ENCODE measurements at places on chromosomes 7 and 10.

- DNase-seq = no peak
Measured at GRCh38 chr10:108567899-108568752, 1355.2 kb downstream of the XPNPEP1 start.

GRCh38 chr7:40329601-40330153 is 194.9 kb downstream of the SUGCT start:
- peak; percentile 60 for DNase-seq

DNA sequence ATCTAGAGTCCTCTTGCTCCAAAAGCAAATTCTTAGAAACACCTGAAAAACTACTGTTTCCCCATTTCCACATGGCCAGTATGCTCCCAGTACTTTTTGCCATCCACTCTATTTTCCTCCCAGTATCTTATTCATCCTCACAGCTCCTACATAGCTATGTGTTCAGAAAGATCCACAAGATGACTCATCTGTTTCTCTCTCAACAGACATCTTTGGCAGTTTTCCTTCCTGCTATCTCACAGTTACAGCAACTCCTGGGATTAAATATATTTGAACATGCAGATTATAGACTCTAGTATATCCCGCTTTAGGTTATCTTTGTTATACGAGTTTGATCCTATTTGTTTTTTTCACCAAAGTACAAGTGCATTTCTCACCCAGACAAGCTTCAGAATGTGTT is 675.6 kb upstream of the POT1 start:
- no peak for DNase-seq

DNA sequence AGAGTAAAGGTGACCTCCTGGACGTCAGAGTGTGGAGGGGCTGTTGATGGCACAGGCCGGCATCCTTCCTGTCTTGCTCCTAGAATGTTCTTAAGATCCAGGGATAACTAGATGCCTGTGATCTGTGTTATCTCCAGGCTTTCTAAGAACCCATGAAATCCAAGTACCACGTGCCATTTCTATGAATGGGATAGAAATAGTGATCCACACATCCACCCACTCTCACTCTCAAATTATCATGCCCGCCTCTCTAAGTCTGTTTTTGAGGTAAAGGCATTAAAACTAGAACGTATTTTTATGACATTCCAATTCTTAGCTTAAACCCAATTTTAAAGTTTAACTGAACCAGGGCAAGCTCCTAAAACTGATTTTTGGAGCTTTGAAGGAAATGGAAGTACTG is 622.5 kb downstream of the PARD3 start:
- no peak for DNase-seq

DNA sequence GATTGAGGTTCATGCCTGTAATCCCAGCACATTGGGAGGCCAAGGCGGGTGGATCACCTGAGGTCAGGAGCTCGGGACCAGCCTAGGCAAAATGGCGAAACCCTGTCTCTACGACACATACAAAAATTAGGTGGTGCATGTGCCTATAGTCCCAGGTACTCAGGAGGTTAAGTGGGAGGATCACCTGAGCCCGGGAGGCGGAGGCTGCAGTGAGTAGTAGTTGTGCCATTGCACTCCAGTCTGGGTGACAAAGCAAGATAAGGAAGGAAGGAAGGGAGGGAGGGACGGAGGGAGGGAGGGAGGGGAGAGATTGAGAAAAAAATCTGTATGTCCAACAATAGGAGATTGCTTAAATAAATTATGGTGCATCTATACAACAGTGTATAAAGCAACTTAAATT is 13.2 kb downstream of the TLL2 start:
- no peak for DNase-seq

- DNase-seq = no peak
Measured at GRCh38 chr10:56178210-56178609, 182.8 kb downstream of the ZWINT start.

DNA sequence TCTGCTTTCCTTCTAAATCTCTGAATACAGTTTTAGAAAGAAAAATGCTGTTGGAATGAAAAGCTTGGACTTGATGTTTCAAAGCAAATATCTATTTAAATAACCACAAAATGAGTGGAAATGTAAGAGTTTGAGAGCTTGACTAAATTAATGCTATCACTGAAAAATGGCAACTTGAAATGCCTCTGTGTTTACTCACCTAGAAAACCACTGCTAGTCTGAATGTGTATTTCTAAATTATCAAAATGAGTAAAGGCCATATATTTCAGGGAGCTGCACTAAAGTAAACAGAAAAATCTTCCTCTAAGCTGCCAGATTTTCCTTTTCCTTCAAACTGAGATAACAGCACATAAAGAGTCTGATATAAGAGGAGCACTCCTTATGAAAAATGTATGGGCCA is 87.9 kb downstream of the DPY19L1 start:
- no peak for DNase-seq

- no peak for DNase-seq
Measured at GRCh38 chr10:49652421-49653272, 26.8 kb upstream of the C10orf53 start.

DNA sequence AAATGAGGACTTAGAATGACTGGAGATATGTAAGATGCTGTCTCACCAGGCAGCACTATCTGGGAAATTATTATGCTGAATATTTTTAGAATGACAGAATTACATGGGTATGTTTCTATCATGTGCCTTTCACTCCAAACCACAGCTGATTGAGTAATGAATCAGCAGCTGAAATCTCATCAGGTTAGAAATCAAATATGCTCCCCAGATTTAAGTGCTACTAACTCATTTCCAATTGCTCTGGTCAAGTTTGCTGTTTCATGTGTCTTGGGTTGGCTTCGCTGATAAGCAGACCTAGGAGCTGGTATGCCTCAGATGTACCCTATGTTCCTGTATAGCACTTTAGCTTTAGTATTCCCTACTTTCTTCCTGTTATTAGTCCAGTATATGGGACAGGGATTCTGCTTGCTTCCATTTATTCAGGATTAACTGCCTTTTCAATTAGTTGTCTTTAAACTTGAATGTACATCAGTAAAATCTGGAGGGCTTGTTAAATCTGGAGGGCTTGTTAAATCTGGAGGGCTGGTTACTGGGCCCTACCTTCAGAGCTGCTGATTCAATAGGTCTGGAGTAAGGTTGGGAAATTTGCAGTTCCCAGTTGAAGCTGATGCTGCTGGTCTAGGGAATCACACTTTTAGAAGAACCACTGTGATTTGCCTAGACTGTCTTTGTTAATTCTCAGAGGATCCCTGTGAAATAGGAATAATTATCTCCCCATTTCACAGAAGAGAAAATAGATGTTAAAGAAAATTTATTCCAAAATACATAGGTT is 172.9 kb downstream of the DKK1 start:
- DNase-seq = peak; percentile 35

DNA sequence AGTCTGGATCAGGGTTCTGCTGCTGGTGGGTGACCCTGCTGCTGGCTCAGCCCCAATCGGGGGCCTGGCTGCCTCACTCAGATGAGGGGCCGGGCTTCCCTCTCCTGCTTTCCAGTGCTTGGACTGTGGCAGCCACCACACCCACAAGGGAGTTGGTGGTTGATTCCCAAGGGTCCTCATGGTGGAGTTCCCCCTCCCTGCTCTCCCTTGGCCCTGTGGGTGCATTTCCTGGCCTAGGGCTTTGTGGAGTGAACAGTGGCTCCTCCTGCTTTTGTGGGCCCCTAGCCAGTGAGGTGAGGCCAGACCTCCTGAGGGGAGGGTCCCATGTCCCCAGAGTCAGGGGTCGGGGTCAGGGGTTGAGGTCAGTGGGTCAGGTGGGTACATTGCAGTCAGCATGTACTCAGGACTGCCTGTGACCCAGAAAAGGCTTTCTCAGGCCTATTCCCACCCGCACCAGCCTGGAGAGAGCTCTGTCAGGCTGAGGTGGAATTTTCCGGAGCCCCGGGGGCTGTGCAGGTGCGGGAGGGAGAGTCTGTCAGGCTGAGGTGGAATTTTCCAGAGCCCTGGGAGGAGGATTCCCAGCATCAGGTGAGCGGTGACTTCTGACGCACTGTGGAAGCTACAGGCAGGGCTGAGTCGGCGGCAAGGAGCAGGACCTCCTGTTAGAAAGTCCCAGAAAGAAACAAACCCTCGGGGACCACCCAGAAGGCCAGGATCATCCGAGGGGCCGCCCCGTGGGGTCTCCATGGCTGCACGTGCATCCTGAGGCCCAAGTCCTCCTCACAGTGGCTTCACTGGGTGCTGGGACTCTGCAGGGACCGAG is 94.4 kb upstream of the INSIG1 start:
- DNase-seq = no peak

DNA sequence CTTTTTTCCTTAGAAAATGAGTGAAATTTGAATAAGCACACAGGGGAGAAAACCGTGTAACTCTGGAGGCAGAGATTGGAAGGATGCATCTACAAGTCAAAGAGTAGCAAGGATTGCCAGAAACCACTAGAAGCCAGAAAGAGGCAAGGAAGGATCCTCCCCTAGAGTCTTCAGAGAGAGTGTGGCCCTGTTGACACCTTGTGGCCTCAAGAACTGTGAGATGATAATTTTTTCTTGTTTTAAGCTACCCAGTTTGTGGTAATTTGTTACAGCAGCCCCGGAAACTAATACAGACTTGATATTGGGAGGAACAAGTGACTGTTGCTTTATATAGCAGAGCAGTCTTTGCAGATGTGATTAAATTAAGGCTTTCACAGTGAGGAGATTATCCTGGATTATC is 3.6 kb upstream of the GIMAP7 start:
- no peak for DNase-seq

DNA sequence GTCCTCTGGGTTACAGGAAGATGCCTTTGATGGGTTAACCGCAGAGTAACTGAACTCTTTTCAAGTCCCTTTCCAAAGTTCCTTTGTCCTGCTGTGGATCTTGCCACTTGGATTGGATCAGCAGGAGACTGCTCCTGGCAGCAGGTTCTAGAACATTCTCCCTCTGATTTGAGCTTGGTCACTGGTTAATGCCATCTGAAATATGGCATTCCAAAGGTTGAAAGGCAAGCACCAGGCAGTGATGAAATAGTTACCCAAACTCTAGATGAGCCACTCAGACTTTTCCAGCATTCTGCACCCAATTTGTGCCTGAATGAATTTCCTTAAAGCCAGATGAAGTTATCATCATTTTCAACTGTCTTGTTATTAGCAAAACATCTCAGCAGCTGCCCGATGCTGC is 343.9 kb downstream of the RNLS start:
- no peak for DNase-seq

GRCh38 chr7:142592664-142593063 is 156.6 kb upstream of the PRSS1 start:
- DNase-seq = no peak

DNA sequence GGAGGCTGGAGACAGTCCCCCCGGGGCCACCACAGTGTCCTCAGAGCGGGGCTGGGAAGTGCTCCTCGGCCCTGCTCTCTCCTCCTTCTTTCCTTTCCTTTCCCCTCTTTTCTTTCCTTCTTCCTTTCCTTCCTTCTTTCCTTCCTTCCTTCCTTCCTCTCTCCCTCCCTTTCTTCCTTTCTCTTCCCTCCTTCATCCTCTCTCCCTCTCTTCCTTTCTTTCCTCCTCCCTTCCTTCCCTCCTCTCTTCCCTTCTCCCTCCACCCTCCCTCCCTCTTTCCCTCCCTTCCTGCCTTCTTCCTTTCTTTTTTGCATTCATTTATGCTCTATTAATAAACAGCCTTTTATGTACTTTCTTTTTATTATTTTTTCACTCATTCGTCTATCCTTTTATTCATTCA is 127.1 kb upstream of the TCERG1L start:
- DNase-seq = no peak

- no peak for DNase-seq
Measured at GRCh38 chr10:11882646-11883375, 59.7 kb downstream of the PROSER2 start.

GRCh38 chr7:34728156-34728555 is 70.1 kb downstream of the NPSR1 start:
- no peak for DNase-seq

GRCh38 chr7:69597278-69598076 is 798 bp upstream of the AUTS2 start:
- no peak for DNase-seq

DNA sequence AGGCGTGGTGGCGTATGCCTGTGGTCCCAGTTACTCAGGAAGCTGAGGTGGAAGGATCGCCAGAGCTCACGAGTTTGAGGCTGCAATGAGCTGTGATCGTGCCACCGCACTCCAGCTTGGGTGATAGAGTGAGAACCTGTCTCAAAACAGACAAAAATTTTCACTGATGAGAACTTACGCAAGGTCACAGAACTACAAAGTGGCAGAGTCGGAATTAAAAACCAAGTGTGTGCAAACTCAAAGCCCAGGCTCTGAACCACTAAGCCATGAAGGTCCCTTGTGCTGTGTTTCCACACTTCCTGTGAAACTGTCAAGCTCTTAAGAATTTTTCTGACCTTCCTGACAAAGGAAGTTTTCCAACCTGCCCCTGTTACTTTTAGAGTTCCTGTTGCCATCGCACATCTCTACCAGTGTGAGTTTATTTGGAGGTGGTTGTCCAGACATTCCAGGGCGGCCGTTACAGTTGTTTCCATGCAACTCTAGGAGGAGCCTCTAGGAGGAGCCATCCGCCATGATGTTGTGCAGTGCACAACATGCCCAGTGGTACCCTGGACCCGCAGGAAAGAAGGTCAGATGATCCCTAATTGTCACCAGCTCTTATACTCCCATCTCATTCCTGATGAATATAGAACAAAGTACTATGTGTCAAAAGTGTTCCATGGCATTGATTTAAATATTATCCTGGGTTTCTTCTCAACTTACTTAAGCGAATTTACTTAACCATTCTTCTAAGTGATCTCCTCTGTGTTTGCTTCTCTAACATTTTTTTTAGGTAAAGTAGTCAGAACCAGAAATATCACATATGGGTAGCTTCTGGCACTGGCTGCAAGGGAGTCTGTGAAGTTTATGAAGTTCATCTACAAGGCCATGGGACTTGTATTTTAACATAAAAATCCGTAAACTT is 49.0 kb upstream of the LYZL1 start:
- DNase-seq = peak; percentile 16

All from kidney capillary endothelial cell (primary cell).